ENCODE measurements at places on chromosomes 7 and 10.

- DNase-seq: no peak
These were observed 120.9 kb downstream of the EBF3 start for GRCh38 chr10:129843131-129843541.

- no peak for DNase-seq
These were observed 210.7 kb upstream of the PPP2R2D start for GRCh38 chr10:131689954-131690757.

- DNase-seq: no peak
These were observed 71.6 kb upstream of the C1GALT1 start for GRCh38 chr7:7110706-7111105.

GRCh38 chr10:71747039-71747531, 26.2 kb downstream of the VSIR start:
- peak; percentile 87 for DNase-seq

DNA sequence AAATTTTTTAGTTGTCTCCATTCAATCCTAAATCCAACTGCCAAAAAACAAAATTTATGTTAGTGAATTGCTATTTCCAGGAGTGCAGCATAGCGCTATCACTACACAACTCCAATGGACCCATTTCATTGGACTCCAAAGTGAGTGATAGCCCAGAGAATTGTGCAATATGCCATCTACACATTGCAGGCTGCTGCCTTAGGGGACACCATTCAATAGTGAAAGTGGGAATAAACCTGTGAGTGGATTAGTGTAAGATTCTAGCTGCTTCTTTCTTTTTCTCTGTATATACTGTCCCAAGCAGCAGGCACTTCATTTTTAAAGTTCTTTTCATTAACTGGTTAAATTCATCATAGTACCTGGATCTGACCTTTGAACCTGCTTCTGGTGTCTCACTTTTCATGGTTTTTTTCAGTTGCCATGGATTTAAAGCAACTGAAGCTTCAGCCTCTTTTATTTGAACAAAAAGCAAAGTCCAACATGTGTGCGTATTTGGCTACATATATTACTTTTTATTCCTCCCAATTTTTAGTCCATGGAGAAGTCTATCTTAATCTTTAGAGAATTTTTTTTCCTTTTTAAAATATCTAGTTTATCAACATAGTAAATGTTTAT, 97.3 kb downstream of the DGKB start:
- DNase-seq: no peak

- no peak for DNase-seq
These were observed 20.8 kb downstream of the GRM3 start for GRCh38 chr7:86664486-86664885.

DNA sequence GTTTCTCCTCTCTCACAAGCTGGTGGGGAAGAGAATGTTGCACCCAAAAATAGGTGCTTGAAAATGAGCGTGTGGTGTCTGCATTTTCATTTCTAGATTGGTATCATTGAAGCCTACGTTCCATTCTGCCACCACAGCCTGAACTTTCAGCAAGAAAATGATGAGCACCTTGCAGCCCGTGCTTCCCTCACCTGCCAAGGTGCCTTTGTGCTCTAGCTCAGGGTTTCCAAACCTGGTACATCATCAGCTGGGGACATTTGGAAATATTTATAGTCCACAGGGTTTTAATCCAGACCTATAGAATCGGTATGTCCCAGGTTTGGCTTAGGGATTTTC, 701.2 kb downstream of the AUTS2 start:
- DNase-seq: no peak

GRCh38 chr10:43069211-43069515, 7.7 kb upstream of the RET start:
- no peak for DNase-seq

GRCh38 chr7:66183700-66184099, 21.4 kb upstream of the TPST1 start:
- no peak for DNase-seq

DNA sequence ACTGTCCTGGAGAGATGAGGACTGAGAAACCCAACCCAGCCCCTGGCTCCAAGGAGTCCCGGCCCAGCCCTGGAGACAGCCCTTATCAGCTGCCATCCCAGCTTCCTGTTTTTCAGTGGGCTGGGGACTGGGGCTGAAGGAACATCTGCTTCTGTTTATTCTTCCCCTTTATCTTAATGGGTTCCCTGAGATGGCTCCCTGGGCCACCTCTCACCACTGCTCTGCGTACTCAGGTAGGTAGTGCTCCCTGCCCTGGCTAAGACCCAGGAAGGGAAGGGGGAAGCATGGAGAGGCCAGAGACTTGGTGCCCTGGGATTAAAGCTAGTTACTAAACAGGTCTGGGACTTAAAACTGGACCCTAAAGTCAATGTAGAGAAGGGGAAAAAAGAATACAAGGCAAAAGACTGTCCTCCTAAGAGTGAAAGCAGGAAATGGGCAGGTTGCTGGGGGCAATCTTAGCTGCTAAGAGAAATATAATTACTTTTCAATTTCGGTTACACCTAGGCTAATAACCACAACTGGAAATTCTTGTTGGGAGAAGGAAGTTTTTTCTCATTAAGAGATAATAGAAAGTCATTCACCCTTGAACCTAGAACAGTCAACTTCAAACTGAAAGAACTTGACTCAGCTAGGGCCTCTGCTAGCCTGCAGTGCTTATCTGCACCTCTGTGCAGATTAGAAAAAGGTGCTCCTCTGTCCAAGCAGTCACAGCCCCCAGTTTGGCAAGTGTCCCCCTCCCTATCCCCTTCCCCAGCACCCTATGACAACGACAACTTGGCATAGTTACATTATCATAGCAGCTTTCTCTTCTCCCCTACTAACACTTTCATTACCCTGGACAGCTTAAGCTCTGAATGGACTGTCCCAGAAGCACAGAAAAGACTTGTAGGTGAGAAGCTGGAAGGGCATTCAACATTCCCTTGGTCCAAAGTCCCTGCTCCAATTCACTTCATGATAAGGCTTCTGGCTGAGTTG, 65.6 kb upstream of the KDM7A start:
- DNase-seq: peak; percentile 35

GRCh38 chr10:57579926-57580325, 687.8 kb downstream of the IPMK start:
- DNase-seq: no peak

DNA sequence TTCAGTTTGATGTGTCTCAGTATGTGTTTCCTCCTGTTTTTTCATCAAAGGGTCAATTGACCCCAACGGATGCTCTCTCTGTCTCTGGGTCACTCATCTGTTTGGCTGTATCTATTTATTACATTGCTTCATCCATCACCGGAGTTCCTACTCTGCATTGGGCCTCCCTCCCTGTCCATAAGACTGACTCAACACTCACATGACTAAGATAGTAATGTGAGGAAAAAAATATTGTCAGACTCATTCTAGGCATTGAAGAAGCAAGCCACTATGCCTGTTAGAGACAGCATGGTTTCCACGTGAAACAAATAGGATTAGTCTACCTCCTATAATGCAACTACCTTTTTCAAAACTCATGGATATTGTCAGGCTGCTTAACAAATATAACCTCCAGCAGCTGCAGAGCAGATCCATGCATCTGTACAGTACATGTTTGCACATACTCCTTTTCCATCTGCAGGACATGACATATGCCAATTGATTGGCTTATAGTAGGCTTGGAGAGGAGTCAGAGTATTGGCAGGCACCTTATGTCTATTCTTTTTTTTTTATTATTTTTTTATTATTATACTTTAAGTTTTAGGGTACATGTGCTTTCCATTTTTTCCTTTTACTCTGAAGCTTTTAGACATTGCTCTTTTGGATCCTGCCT, 275.2 kb downstream of the LRRTM3 start:
- no peak for DNase-seq

DNA sequence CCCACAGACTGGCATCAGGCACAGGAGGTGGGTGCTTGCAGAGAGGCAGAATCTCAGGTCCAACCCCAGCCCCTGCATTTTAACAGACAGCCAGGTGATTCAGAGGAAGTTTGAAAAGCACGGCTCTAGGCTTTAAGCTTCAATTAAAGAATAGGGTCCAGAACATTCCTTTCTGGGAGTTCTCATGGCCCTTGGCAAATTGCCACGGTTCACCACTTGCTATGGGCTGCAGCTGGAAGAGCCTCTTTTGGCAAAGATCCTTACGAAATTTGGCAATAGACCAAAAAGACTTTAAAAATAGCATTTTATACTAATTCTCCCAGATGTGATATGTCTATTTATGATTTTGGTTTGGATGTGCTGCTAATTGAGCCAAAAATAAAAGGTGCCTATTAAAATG, 148.1 kb downstream of the ITGA8 start:
- no peak for DNase-seq

GRCh38 chr10:3881622-3882021, 96.6 kb upstream of the KLF6 start:
- DNase-seq: no peak

DNA sequence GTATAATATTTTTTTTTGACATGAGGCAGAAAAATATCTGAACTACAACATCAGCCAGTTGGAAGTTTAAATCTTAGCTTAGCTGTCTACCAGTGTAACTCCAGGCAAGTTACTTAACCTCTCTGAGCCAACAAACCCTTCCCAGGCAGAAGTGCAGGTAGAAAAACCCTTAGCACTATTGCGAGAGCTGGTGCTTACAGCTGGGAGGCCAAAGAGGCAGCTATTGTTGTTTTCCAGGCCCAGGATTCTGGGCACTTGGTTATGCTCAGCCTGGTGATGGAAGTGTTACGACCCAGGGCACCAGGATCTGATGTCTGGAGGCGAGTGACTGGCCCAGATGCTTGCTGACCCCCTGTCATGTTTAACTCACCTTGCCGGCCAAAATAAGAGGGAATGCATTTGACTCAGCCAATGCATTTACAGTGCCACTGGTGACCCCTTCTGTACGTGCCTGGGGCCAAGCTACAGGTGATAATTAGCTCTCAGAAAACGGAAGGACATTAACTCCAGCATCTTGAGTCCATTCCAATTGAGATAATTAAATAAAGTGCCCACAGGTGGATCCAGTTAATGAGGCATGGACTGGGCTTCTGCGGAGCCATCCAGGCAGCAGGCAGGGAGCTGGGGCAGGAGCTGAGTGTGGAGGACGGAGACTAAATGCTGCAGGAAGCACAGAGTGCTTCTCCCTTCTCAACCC, 126.5 kb upstream of the HABP2 start:
- DNase-seq: no peak

DNA sequence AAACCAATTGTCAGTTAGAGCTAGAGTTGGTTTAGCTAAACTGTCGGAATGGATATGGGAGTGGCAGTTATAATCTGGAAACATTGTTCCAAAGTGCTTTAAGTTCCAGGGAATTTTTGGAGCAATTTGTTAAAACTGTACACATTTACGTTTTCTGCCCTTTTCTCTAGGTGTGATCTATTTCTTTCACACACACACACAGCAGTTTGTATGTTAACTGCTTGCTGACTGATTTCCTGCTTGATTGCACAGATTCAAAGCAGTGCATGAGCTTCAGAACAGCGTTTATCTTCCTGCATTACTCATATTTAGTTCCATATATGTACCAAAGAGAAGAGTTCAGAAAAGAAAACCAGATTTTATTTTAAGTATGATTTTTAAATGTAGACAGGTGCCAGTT, 57.9 kb downstream of the MGMT start:
- no peak for DNase-seq

- DNase-seq: no peak
These were observed 2.0 kb upstream of the PLCE1 start for GRCh38 chr10:93991596-93992284.

DNA sequence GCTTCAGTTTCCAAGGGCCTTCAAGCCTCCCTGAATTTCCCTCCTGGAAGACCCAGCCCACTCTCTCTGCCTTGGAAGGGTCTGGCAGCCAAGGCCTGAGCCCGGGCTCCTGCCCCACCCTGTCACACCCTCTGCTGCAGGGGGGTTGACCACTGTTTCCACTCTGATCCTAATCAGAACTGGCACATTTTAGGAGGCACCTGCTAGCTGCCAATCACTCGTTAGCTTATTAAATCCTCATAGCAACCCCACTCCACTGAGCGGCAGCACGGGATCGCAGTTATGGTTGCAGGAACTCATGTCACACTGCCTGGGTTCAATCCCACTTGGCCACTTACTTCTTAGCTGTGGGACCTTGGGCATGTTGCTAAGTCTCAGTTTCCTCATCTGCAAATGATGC, 12.9 kb downstream of the HSPB1 start:
- DNase-seq: peak; percentile 62

DNA sequence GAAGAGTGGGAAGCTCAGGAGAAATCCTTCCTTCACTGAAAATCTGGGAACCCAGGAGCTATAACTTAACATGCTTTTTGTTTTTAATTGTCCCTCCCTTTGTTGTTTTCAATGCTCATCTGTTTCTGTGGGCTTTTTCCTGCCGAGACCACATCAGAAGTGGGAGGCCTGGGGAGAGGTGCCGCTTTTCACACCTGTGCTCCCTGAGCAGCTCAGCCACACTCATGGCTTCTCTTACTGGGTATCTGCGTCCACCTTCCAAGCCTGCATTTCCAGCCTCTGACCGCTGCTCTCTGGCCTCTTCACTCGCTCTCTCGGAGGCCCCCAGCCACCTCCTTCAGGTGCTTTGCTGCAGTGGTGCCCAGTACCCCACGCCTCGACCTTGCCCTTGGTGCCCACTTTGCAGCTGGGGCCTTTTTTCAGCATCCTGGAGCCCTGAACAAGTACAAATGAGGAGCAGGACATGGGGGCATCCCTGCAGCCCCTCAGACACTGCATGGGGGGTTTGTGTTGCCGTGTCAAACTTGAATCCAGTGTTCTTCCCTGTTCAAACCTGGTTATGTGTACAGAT, 9.9 kb downstream of the C7orf57 start:
- DNase-seq: no peak

- DNase-seq: no peak
These were observed 9.5 kb upstream of the RAMP3 start for GRCh38 chr7:45147858-45148652.

GRCh38 chr7:20407585-20408466, 77.1 kb downstream of the ITGB8 start:
- DNase-seq: no peak

DNA sequence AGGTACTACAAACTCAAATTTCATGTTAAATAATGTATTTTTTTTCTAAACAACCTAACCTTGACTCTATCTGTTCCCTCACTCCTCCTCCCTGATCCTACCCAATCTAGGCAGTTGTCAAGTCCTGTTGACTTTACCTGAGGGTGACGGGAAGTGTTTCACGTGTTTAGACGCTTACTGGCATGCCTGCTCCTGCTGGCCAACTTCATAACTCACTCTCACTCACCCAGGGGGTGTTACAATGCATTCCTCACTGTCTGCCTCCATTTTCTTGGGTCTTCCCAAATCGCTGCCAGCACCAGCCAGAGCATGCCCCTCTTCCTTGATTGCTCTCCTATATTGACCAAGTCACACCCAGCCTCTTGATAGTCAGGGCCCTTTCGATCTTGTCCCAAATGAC, 28.3 kb downstream of the CRCP start:
- DNase-seq: no peak

DNA sequence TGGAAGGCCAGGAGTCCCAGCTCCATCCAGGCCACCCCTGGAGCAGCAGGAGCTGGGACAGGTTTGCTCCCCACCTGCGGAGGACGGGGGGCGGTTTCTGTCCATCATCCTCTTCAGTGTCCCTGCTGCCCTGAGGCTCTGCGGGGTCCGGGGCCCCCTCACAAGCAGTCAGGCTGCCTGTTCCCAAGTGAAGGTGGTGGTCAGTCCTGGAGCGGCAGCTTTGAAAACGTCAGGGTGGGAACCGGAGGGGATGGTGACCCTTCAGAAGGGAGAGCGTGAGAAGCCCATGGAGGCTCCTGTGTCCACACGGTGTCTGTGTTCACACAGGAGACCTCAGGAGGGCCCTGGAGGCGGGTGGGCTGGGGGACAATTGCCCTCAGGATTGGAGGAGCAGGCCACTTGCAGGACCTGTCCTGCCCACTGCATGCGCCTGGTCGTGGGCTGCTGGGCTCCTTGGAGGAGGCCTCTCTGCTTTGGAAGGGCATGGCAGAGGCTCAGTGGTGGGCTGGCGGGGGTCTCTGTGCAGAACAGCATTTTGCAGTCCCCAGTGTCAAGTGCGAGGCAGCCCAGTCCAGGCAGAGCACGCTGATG, 49.3 kb upstream of the INPP5A start:
- no peak for DNase-seq
